ENCODE measurements at places on chromosomes 13 and 19. TPM values are rescaled to one million over a fixed set of nuclear protein-coding genes. Genes with fewer than 3 reads are reported as not detected.

DNA sequence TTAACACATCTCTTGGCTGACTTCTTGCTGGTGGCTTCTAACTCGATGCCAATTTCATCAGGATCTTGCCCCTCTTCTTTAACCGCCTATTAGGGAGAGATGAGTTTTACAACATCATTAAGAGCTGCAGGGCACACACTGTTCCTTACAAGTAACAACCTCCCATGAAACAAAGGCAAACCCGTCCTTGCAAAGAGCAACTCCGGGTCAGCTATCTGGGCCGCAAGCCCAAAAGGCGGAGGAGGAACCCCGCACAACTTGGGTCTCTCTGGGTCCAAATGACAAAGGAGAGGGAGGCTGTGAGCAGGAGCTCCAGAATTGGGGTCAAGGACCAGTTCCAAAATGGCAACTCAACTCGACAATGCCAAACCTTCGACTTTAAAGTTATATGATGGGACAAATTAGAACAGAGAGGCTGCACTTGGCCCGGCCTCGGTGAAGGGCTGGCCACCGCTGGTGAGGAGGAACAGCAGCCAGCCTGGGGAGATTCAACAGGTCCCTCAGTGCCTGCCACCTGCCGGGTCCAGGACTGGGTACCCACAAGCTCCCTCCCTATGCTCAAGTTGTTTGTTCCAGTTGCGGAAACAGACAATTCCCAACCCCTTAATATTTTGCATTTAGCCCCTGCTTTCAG, 1.1 kb downstream of the SAFB2 start:
- H3K27ac ChIP-seq, result peak overlapping the region; percentile 98
- peak overlapping the region; percentile 92 for H3K4me3 ChIP-seq
- peaks cover 35% of the 10 kb centered on the region for H3K36me3 ChIP-seq
- H3K4me1 ChIP-seq, result peaks cover 85% of the 10 kb centered on the region

GRCh38 chr19:40270362-40271089, 14.6 kb downstream of the AKT2 start:
- no peak overlapping the region for H3K27ac ChIP-seq
- H3K4me3 ChIP-seq, result no peak overlapping the region
- no peaks in the 10 kb centered on the region for H3K36me3 ChIP-seq

DNA sequence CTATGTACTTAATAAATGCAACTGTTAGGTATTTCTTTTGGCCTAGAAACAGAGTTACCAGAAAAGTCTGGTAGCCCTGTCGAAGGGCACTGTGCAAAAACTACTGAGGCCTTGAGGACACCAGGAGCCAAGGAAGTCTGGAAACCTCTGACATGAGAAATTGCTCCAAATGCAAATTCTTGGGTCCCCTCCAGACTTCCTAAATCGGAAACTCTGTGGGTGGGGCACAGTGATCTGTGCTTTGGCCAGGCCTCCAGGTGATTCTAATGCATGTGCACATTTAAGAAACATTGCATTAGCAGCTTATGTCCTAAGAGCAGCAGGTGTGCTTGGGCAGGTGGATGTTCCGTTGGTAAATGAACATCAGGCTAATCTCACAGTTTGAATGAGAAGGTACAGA, 50.0 kb downstream of the STARD13 start:
- no peaks in the 10 kb centered on the region for H3K36me3 ChIP-seq
- no peak overlapping the region for H3K27ac ChIP-seq
- DNase-seq, result no peak
- H3K4me1 ChIP-seq, result no peaks in the 10 kb centered on the region
- H3K27me3 ChIP-seq, result no peaks in the 10 kb centered on the region
- no peak overlapping the region for H3K4me3 ChIP-seq

DNA sequence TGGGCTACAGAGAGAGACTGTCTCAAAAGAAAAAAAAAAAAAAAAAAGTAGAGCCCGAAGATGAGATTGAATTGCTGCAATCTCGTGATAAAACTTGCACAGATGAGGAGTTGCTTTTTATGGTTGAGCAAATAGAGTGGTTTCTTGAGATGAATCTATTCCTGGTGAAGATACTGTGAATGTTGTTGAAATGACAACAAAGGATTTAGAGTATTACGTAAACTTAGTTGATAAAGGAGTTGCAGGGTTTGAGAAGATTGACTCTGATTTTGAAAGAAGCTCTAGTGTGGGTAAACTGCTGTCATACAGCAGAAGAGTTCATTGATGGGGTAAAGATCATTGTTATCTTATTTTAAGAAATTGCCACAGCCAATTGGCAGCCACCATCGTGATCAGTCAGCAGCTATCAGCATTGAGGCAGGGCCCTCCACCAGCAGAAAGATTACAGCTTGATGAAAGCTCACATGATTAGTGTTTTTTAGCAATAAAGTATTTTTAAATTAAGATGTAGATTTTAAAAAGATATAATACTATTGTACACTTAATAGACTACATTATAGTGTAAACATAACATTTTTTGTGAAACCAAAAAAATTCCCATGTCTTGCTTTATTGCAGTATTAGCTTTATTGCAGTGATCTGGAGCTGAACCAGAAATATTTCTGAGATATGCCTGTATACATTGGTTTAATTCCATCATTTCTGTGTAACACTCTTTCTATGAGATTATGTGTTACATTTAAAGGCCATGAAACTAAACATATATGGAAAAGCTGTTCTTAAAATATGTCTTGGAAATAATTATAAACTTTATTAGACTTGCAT, 43.1 kb downstream of the ZMYM2 start:
- no peak for DNase-seq
- peaks cover 33% of the 10 kb centered on the region for H3K36me3 ChIP-seq
- H3K27ac ChIP-seq, result no peak overlapping the region
- H3K4me3 ChIP-seq, result no peak overlapping the region

DNA sequence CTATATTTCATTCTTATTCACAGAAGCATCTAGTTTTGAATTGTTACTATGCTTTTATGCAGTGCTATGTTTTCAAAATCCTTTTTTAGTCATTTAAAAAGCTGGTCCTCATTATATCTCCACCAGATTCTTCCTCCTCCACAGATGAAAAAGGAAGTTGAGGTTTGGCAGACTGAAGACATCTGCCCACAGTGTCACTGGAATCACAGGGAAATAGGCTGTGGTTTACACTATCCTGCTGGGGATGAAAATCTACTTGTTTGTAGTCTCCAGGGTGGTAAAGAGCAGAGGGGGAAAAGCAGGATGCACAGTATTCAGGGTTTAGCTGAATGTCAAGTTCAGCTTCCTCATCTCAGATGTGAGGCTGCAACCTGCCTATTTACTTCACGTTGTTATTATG, 351.2 kb downstream of the DNAJC15 start:
- no peaks in the 10 kb centered on the region for H3K36me3 ChIP-seq
- no peaks in the 10 kb centered on the region for H3K4me1 ChIP-seq
- H3K4me3 ChIP-seq, result no peak overlapping the region
- no peaks in the 10 kb centered on the region for H3K27me3 ChIP-seq
- DNase-seq, result no peak

GRCh38 chr13:33274264-33274663, 11.3 kb downstream of the STARD13 start:
- H3K4me3 ChIP-seq, result no peak overlapping the region
- H3K4me1 ChIP-seq, result no peaks in the 10 kb centered on the region
- H3K27me3 ChIP-seq, result no peaks in the 10 kb centered on the region
- no peaks in the 10 kb centered on the region for H3K36me3 ChIP-seq

DNA sequence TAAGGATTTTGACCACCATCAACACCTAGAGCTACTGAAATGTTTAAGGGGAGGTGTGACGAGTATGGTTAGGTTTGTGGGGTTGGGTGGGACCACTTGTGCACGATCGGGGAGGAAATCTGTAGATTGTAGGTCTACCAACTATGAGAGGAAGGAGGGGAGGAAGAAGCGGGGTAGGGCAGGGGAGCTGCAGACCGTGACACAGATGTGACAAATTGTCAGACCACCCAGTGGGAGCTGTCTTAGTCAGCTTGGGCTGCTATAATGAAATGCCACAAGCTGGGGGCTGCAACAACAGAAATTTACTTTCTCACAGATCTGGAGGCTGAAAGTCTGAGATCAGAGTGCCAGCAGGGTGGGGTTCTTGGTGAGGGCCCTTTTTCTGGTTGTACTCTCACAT, 62.2 kb upstream of the ARGLU1 start:
- no peak overlapping the region for H3K4me3 ChIP-seq
- H3K36me3 ChIP-seq, result no peaks in the 10 kb centered on the region
- no peaks in the 10 kb centered on the region for H3K4me1 ChIP-seq
- no peak for DNase-seq

GRCh38 chr13:51067706-51068105, 43.4 kb downstream of the C13orf42 start:
- H3K4me1 ChIP-seq, result peaks cover 23% of the 10 kb centered on the region
- H3K27me3 ChIP-seq, result peaks cover 5% of the 10 kb centered on the region
- no peak for DNase-seq
- peak overlapping the region; percentile 14 for H3K27ac ChIP-seq

DNA sequence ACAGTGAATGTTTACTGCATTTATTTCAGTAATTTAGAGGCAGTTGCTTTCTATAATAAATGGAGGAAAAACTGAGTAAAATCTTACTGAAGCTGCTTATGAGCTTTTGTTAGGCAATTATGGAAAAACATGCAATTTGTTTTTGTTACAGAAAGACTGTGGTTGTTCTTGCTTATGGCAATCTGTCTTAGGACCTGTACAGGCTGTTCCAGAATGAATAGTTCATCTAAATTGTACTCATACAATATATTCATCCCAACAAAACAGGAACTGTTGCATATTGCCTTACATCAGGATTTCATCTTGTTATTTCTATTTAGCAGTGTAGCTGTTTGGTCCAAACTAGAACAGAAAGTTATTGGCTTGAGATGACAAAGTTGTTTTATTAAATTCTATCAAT, 199.2 kb downstream of the NALCN start:
- no peak for DNase-seq
- H3K27me3 ChIP-seq, result no peaks in the 10 kb centered on the region
- H3K4me3 ChIP-seq, result no peak overlapping the region
- no peaks in the 10 kb centered on the region for H3K4me1 ChIP-seq
- H3K36me3 ChIP-seq, result no peaks in the 10 kb centered on the region

GRCh38 chr19:54343868-54344267, 4.9 kb upstream of the LILRA4 start:
- no peak overlapping the region for H3K4me3 ChIP-seq
- peaks cover 48% of the 10 kb centered on the region for H3K4me1 ChIP-seq
- H3K27ac ChIP-seq, result no peak overlapping the region
- H3K27me3 ChIP-seq, result no peaks in the 10 kb centered on the region
- no peak for DNase-seq

GRCh38 chr13:106616729-106617128, 48.8 kb upstream of the ARGLU1 start:
- H3K36me3 ChIP-seq, result no peaks in the 10 kb centered on the region
- H3K4me3 ChIP-seq, result no peak overlapping the region
- H3K4me1 ChIP-seq, result peaks cover 5% of the 10 kb centered on the region
- no peaks in the 10 kb centered on the region for H3K27me3 ChIP-seq
- DNase-seq, result no peak

DNA sequence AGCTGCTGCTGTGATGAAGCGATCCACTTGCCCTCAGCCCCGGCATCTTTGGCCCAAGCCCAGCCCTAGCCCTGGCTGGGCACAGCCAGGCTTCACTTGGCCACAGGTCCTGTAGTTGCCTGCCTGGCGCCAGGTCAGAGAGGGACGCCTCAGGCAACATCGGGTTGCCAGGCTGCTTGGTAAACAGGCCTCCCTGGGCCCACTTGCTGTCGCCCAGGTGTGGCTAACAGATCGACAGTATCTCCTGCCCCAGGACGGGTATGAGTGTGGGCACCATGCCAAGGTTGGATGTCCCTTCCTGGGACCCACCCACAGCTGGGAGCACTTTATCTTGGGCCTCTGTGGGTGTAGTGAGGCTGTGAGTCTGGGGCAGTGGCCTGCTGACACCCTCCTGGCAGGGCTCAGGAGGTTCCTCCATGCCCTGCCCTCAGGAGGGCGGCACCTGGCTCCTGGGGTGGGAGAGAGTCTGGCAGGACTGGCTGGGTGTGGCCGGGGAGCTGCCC, 27.8 kb downstream of the CARM1 start:
- DNase-seq, result no peak
- H3K4me1 ChIP-seq, result peaks cover 6% of the 10 kb centered on the region
- H3K27me3 ChIP-seq, result no peaks in the 10 kb centered on the region
- H3K27ac ChIP-seq, result no peak overlapping the region
- no peak overlapping the region for H3K4me3 ChIP-seq

- H3K4me3 ChIP-seq, result no peak overlapping the region
- H3K27ac ChIP-seq, result no peak overlapping the region
- H3K36me3 ChIP-seq, result no peaks in the 10 kb centered on the region
- H3K4me1 ChIP-seq, result no peaks in the 10 kb centered on the region
- no peaks in the 10 kb centered on the region for H3K27me3 ChIP-seq
- no peak for DNase-seq
These were observed 282.3 kb downstream of the SPRY2 start for GRCh38 chr13:80058626-80059025.

GRCh38 chr13:67554286-67554685, 324.1 kb upstream of the PCDH9 start:
- no peak for DNase-seq
- no peak overlapping the region for H3K27ac ChIP-seq
- H3K4me1 ChIP-seq, result no peaks in the 10 kb centered on the region
- H3K36me3 ChIP-seq, result no peaks in the 10 kb centered on the region
- no peaks in the 10 kb centered on the region for H3K27me3 ChIP-seq

- no peaks in the 10 kb centered on the region for H3K27me3 ChIP-seq
- no peak overlapping the region for H3K27ac ChIP-seq
- no peaks in the 10 kb centered on the region for H3K36me3 ChIP-seq
- no peak for DNase-seq
These were observed 35.3 kb upstream of the SACS start for GRCh38 chr13:23468811-23469210.

GRCh38 chr19:44212250-44212865, at the start of gene ZNF227:
Gene ZNF227, plus strand, starts transcription at chr19:44212532. Its CDS starts 5,261 bp downstream, at chr19:44217793.
- H3K4me3 ChIP-seq, result peak within 1 kb of the TSS; percentile 82
- H3K36me3 ChIP-seq, result peaks cover 32% of the 10 kb centered on the region
- H3K4me1 ChIP-seq, result peaks cover 34% of the 10 kb centered on the region
- peak within 1 kb of the TSS; percentile 78 for H3K27ac ChIP-seq
- DNase-seq, result peak; percentile 95

DNA sequence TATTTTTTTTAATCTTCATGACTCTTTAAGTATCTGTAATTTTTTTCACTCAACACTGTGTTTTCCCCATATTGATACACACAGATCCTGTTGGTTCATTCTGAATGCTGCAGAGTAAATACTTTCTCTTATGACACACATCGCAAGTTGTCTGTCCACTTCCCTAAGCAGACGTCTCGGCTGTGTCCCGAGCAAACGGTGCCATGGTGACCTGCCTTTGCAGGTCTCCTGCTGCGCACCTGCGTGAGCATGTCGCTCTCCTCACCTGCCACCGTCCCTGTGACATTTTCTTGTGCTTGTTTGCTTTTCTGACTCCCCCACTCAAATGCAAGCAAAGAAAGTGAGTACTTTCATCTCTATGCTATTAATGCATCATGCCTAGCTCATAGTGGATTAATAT, 57.8 kb downstream of the CCDC70 start:
- peaks cover 4% of the 10 kb centered on the region for H3K27me3 ChIP-seq
- H3K4me3 ChIP-seq, result no peak overlapping the region
- DNase-seq, result no peak
- H3K36me3 ChIP-seq, result no peaks in the 10 kb centered on the region

- no peak for DNase-seq
- peaks cover 92% of the 10 kb centered on the region for H3K27me3 ChIP-seq
- H3K4me3 ChIP-seq, result peak overlapping the region; percentile 27
- no peak overlapping the region for H3K27ac ChIP-seq
- no peaks in the 10 kb centered on the region for H3K36me3 ChIP-seq
These were observed 683 bp upstream of the DIRAS1 start for GRCh38 chr19:2721570-2722540.

SLC17A7 gene
- not detected for total RNA-seq

GPC6 gene
- total RNA-seq, result 9.3 TPM

KLK10 gene
- not detected for total RNA-seq

AMER2 gene
- not detected for total RNA-seq

TMEM91 gene
- 62.0 TPM for total RNA-seq

HSPB6 gene
- total RNA-seq, result 4.8 TPM

CEACAM16 gene
- not detected for total RNA-seq

MBD3L2 gene
- not detected for total RNA-seq

ZNF627 gene
- total RNA-seq, result 14.4 TPM
